Epithelial cell of alveolus of lung (primary cell): ENCODE measurements at places on chromosomes 3 and 15. TPM values are rescaled to one million over a fixed set of nuclear protein-coding genes. Genes with fewer than 3 reads are reported as not detected.

The CLDN18 gene
- not detected in 2 replicates for total RNA-seq

The FGF12 gene
- total RNA-seq, result 0.52 and 2.9 TPM in 2 replicates

The PTX3 gene
- 15.2 and 417 TPM in 2 replicates for total RNA-seq

The PLXND1 gene
- total RNA-seq, result 61.4 and 149 TPM in 2 replicates

The AHSG gene
- total RNA-seq, result not detected in 2 replicates

The CERS3 gene
- total RNA-seq, result not detected in 2 replicates
